CD4-positive, alpha-beta T cell treated with Interleukin-2 at 100 ng/mL for 4 hours (primary cell): ENCODE measurements at places on chromosomes 16 and 17.
A peak's percentile ranks its signal among the peaks of the same experiment; 100 is the strongest.

GRCh38 chr17:35736236-35736635, 4.8 kb downstream of the RASL10B start:
- no peak for DNase-seq

GRCh38 chr16:84014570-84015327, 27.8 kb downstream of the SLC38A8 start:
- no peak for DNase-seq

DNA sequence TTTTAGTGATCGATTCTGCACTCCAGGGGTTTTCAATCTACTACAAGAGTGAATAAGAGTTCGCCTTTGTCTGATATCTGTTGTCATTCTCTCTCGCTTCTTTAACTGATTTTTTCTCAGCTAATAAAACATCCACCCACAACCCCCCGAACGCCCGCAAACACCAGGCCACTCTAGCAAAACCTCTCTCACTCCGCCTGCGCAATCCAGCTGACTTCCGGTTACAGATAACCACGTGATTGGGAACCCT, 338 bp upstream of the RPL19 start:
- peak; percentile 91 for DNase-seq

- no peak for DNase-seq
Observed at GRCh38 chr16:28986492-28986891, 1.6 kb downstream of the LAT start.

DNA sequence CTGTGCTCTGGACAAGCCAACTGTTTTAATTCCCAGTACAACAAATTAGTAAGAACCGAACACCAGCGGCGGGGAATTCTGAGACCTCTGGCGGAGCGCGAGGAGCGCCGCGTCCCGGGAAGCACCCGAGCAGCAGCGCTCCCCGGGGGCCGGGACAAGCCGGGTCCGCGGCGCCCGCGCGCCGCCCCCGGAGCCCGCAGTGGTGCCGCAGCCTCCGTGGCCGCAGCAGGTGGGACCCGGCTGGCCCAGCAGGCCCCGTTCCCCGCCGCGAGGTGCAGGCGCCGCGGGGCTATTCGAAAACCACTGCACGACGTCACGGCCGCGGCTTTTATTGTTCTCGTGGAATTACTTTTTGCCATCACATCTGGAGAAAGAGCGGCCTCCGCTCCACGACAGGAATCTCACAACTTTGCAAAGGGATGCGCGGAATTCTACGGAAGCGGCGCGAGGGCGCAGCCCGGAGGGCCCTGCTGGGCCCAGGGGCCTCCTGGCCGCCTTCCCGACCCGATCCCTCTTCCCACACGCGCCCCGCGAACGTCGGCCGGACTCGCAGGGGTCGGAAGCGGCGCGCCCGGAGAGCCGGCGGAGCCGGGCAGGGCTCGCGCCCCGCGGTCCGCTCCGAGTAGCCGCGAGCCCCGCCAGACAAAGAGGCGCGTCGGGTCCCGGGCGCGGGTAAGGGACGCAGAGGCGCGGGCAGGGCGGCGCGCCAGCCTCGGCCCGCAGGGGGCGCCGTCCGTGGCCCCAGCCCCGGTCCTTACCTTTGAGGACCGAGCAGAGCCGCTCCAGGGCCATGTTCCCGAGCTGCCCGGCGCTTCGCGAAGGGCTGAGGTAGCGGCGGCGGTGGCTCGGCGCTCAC, 696 bp downstream of the NETO2 start:
- peak; percentile 63 for DNase-seq

DNA sequence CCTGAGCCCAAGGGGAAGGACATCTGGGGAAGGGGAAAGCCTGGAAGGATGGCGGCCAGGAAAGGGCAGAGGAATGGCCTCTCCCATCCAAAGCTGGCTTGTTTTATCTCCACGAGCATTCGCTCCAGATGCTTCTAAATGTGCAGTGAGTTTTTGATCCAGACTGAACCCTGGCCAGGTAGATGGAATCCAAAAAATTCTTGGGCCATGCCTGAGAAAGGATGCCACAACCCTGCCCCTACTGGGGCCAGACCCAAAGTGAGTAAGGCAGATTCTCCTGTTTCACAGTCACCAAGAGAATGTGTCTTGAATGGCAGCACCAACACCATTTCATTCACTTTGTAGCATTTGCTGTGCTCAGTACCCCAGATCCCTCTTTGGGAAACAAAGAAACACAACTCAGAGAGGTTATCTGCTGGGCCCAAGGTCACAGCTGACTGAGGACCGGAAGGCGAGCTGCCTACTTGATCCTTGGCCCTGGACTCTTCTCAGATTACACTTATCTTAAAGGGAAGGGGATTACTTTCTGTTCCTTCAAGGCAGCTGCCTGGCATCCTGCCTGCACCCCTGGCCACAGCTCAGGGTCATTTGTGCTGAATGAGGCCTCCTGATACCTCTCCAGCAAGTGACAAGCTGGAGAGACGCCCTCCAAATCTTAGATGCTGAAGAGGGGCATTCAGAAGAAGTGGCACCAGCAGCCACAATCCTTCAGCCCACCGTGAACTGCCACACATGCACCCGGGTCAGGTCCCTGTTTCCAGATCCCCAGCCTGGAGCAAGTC, 3.6 kb downstream of the LRRC75A start:
- DNase-seq: no peak

GRCh38 chr17:27473748-27474609, 17.7 kb downstream of the KSR1 start:
- peak; percentile 89 for DNase-seq

DNA sequence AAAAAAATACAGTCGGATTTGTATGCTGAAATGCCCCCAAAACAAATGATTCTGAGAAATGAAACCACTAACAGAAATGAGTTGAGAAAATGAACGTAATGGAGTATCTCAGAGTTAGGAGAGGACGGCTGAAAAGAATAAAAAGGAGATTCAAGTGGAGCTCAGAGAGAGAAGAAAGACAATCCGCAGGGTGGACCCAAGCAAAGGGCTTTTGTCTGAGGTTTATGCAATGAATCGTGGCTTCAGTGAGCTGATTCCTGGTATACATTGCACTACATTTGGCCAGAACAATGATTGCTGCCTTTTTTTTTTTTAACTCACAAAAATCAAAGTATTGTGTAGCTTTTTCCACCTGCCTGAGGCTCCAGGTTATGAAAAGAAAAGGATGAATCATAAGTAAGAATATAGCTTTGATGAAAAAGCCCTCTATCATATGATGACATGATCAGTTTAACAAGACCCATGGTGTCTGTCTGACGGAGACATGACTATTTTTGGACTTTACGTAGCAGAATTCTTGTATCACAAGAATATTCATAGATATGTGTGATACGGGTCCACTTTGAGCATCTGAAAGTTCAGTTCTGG, 4.4 kb upstream of the MED9 start:
- no peak for DNase-seq

- peak; percentile 24 for DNase-seq
Observed at GRCh38 chr17:28811651-28812090, 30.9 kb downstream of the FAM222B start.

- DNase-seq: no peak
Observed at GRCh38 chr17:10384175-10384574, 11.4 kb upstream of the MYH13 start.

DNA sequence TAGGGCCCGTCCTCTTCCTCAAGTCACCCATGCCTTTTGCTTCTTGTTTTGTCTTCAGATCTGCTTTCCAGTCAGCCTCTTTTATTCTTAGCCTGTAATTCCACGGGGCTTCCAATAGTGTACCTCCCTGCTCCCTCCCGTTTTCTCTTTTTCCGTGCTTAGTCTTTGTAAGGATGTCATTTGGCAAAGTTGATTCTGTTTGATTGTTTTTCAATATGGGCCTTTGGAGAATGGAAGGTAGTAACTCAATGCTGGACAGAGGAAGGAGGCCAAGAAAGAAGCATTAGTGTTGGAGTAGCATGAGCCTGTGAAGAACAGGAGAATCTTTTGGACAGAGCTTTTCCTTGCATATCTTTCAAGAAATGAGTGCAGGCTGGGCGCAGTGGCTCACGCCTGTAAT, 6.5 kb downstream of the WWP2 start:
- DNase-seq: no peak

GRCh38 chr16:81539009-81539758, 94.6 kb downstream of the CMIP start:
- no peak for DNase-seq

- no peak for DNase-seq
Observed at GRCh38 chr16:1333854-1334700, 632 bp downstream of the BAIAP3 start.

GRCh38 chr16:69482410-69482991, 58.1 kb downstream of the CYB5B start:
- no peak for DNase-seq

- no peak for DNase-seq
Observed at GRCh38 chr17:48545539-48545938, 630 bp upstream of the HOXB2 start.

DNA sequence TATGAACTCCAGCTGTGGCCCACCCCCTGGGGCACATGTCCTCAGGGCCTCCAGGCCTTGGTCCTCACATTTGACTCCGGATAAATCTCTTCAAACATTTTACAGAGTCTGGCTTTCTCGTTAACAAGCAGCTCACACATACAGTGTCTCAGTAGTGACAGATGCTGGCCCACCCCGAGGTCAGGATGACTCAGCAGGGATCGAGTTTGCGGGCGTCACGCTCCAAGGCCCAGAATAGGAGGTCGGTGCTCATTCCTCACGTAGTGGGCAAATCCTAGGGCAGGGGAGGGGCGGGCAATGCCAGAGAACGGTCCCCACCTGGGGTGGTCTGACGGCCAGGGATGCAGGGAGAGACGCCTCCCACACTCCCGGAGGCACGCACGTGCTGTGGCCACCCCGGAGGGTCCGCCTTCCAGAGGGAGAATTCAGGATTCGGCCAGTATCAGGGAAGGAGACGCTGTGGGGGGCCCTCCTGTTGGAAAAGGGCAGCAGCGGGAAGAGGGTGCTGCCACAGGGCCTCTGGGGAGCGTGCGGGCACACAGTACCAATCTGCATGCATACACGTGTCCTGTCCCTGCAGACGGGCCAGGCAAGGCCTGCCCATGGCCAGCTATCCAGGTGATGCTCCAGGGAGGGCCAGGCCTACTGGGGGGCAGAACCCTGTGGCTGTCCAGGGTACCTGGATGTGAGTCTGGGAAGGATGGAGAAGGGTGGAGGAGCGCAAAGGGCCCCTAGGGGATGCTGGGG, 8.6 kb downstream of the SLC7A5 start:
- DNase-seq: peak; percentile 20

DNA sequence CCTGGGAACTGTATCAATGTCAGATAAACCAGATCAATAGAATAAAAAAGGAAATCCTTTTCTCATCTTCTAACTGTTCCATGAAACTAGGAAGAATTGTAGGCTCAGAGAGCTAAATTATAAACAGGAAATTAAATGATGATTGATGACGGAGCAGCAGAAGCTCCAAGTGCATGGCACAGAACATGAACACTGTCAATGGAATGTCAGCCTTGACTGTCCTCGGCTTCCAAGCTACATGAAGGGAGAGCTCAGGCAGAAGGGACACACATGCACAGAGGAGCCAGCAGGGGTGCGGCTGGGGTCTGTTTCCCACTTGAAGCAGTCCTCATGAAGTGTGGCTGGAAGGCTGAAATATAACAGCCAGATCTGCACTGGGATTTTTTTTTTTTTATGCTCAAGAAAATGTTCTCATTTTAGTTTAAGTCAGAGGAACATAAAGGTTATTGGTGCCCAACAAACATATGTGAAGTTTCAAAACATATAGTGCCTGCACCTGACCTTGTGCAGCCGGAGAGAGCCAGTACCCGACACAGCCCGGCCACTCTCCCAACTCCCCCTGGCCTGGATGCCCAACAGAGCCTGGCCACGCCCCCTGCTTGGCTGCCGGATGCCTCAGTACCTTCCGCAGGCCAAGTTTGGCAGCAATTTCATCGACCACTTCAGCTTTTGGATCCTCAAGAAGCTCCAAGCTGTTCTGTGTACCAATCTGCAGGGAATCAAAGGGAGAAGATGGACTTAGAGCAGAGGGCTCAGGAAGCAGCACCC, 37.0 kb downstream of the NPLOC4 start:
- DNase-seq: no peak

DNA sequence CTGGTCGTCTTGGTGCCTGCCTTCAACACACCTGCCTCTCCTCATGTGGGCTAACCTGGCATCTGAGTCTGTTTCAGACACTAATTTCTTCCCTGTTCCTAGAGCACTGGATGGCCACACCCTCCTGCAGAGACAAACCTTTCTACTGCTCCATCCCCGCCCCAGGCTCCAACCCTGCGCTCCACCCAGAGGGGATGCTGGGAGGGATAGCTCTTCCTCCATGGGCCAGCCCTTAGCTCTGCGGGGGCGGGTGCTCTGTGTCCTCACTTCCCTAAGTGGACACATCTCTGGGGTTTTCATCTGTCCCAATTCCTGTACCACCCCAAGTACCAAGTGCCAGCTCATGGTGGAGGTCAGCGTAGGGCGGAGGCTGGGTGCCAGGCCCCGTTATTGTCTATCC, 11.0 kb upstream of the CRISPLD2 start:
- no peak for DNase-seq

GRCh38 chr17:50699410-50699809, 8.3 kb downstream of the ANKRD40 start:
- DNase-seq: no peak

DNA sequence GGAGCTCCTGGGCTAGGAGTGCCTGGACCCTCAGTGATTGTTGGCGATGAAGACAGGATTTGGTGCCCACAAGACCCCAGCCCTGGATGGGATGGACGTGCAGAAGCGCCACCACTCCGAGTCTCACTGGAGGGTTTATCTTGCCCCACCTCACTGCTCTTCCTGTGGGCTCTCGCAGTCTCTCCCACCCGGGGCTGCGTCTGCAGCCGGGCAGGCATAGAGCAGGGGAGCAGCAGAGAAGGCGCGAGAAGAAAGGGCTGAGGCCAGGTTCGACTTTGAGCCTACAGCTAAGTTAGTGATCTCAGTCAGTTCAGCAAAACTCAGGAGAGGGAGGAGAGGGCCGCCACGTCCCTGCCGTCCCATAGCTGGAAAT, 6.6 kb downstream of the UBE2I start:
- no peak for DNase-seq

DNA sequence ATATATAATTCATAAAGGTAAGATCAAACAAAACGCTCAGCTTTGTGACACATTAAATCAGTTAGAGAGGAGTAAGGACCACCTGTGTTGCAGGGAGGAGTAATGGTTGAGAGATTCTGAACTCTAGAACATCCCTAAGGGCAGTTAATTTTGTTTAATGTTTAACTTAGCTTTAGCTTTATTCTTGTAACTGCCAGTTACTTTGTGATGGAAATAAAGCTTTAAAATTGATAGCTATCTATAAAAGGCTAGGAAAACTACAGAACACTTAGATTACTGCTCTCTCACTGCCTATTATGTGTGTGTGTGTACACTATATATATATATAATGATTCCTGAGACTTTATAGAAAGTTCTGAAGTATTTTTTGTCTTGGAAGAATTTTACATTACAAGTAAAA, 37.8 kb downstream of the PTRH2 start:
- DNase-seq: no peak

DNA sequence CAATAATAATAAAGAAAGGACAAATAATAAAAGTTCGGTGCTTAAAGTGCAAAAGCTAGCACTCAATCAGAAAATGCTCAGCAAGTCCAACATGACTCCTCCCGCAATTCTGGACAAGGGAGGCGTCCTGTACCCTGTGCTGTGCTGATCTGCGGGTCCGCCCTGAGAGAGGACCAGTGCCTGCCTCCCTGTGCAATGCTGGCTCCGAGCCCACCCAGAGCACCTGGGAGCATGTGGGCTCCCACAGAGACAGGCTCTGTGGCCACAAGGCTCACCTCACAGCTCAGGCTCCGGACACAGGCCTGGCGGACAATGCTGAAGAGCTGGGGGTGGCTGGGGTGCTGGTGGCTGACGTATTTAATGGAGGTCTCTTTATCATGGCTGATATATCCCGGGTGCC, 11.1 kb downstream of the FLCN start:
- no peak for DNase-seq

- DNase-seq: no peak
Observed at GRCh38 chr17:57744195-57745170, 616 bp downstream of the CCDC182 start.

GRCh38 chr17:61122326-61122913, 277.2 kb upstream of the TBX2 start:
- DNase-seq: no peak
